AG20443 (cell line): ENCODE measurements at places on chromosomes 11 and 22.

GRCh38 chr11:60910281-60910687, 3.7 kb upstream of the TMEM109 start:
- DNase-seq: no peak

GRCh38 chr22:49735901-49736421, 91.7 kb downstream of the BRD1 start:
- DNase-seq: no peak

- DNase-seq: peak; percentile 45
Observed at GRCh38 chr11:94895971-94896370, 77.4 kb downstream of the CWC15 start.

GRCh38 chr22:21703684-21704316, 31.8 kb downstream of the YPEL1 start:
- DNase-seq: no peak

DNA sequence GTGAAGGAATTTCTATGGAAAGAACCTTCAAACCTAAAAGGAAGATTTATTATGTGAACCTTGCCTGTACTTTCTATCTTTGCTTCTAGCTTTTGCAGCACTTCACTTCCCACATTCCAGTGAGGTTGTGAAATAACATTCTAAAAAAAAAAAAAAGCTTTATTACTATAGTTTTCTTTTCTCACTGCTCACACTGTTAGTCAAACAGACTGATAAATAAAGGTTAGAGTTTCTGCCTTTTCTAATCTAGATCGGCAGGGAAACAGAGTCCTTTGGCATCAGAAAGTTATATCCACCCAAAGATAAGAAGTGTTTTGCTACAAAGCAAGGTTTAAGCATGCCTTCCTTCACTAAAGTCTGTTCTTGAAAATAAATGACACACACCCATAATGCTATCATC, 2.8 kb downstream of the AAMDC start:
- DNase-seq: peak; percentile 42

GRCh38 chr11:3905080-3905953, 49.9 kb downstream of the STIM1 start:
- DNase-seq: peak; percentile 86

- no peak for DNase-seq
Observed at GRCh38 chr22:40237241-40237640, 59.5 kb downstream of the TNRC6B start.

GRCh38 chr11:124920870-124921609, 2.0 kb downstream of the HEPN1 start:
- peak; percentile 76 for DNase-seq

GRCh38 chr11:116397602-116398084, 375.1 kb downstream of the BUD13 start:
- DNase-seq: no peak

- DNase-seq: no peak
Observed at GRCh38 chr22:28013611-28014010, 94.6 kb upstream of the PITPNB start.

DNA sequence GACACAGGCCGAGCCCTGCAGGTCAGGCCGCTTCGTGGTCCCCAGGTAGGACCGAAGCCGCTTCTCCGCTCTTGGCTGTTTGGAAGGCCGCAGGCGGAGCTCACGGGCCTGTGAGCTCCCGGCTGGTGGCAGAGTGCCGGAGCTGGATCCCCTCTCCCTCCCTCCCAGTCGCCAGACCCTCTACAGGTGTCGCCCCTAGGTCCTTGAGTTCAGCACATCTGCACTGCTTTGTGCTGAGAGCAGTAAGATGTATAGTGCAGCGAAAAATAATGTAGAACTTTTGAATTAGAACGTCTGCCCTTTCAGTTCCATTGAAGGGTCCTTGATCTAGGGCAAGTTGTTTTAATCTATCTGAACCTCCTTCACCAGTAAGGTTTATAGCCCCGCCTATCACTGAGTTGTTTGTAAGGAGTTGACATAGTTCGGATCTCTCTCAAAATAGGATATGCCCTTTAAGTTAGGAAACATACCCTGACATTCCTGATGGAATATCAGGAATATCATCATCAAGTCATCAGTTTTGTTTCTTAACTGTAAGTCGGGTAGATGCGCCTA, 419 bp downstream of the ANKRD49 start:
- DNase-seq: no peak

DNA sequence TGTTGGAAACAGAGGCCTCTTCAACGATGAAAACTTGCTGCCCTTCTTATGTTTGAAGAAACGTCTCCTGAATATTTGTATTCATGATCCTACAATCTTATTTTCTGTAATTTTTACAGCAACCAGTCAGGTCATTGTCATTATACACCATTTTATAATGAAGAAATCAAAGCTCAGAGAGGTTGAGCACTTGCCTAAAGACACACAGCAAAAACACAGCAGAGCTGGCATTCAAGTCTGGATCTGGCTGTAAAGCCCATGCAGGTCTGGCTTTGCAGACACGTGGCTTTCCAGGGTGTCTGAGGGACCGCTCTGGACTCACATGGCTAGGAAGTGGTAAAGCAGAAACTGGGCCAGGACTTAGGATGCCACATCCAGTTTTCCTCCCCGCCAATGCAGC, 15.8 kb upstream of the ALX4 start:
- no peak for DNase-seq

- no peak for DNase-seq
Observed at GRCh38 chr11:132674151-132674550, 858.1 kb downstream of the OPCML start.

GRCh38 chr11:107140983-107141382, 122.7 kb upstream of the GUCY1A2 start:
- DNase-seq: no peak

- no peak for DNase-seq
Observed at GRCh38 chr11:123576501-123576900, 77.9 kb downstream of the SCN3B start.

- no peak for DNase-seq
Observed at GRCh38 chr11:64753019-64753379, 6.8 kb downstream of the PYGM start.

- peak; percentile 51 for DNase-seq
Observed at GRCh38 chr11:132114185-132114584, 743.8 kb downstream of the NTM start.

DNA sequence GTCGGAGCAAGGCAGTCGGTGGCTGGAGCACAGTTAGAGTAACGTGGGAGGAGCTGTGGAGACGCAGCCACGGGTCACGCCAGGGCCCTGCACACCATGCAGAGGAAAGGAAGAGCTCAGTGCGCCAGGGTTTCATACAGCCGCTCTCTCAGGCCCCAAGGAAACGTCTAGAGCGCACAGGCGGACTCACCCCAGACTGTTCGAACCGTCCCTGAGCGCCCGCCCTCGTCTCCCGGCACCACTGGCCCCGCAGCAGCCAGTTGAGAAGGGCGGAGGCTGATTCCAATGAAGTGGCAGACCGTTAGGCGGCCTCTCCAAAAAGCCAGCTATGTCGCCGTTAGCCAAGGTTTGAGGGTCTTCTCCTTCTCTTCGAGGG, 483 bp upstream of the HYLS1 start:
- peak; percentile 56 for DNase-seq

GRCh38 chr11:62499944-62500649, 46.5 kb downstream of the AHNAK start:
- DNase-seq: no peak

GRCh38 chr22:36790648-36791047, 14.7 kb upstream of the IFT27 start:
- DNase-seq: no peak

- no peak for DNase-seq
Observed at GRCh38 chr11:47895035-47895434, 46.9 kb upstream of the NUP160 start.

- no peak for DNase-seq
Observed at GRCh38 chr11:69178819-69179482, 23.2 kb downstream of the SMIM38 start.

DNA sequence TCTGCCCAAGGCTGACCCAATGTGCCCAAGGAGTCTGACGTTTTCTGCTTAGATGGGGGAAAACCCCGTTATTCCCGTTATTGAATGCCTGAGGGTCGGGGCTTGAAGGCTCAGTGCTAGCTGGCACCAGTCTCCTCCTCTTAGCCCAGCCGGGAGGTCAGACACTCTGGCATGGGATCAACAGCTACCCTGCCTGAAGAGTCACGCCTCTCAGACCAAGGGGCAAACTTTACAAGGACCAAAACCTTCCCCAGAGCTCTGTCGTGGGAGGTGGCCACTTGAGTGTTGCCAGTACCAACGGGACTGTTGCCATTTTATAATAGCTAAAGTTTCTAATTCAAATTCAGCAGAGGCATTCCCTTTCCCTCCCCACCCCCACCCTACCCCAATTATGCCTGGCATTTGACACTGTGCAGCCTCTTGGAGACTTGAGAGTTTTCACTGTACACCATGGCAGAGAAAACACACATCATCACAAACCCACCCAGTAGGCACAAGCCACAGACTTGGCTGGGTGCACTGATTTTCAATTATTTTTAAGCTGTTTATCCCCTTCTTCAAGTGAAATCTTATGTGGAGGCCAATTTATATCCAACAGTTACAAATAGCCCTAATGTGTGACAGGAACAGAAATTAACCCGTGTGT, 137.5 kb upstream of the SYT13 start:
- DNase-seq: no peak

DNA sequence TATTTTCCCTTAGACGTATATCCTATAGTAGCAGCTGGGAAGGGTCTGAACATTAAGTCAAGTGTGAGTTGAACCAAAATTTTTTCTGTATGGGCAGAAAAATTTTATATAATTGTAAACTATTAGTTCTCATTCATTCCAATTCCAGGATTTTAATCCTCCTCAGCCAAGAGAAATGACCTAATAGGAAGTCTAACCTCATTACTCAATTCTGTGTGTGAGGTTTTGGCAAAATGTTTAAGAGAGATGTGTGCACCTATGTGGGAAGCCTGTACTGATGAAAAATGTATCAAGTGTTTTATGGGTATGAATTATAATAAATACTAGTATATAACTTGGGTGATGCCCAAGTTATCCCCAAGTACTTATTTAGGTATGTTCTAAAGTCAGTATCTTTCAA, 311.6 kb upstream of the PITPNB start:
- DNase-seq: no peak

DNA sequence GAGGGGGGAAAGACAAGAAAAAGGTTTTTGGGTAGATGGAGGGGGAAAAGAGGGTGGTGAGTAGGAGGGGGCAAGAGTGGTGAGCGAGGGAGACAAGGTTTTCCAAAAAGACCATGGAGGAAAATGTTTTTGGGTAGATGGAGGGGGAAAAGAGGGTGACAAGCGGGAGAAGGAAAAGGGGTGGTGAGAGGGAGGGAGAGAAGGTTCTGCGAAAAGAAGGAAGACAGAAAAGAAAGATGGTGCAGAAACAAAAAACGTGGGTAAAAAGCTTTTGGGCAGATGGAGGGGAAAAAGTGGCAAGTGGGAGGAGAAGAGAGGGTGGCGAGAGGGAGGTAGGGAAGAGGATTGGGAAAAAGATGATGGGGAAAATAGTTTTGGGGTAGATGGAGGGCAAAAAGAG, 116.0 kb upstream of the SERPIND1 start:
- no peak for DNase-seq

GRCh38 chr22:20101638-20102037, 14.3 kb upstream of the RANBP1 start:
- no peak for DNase-seq

DNA sequence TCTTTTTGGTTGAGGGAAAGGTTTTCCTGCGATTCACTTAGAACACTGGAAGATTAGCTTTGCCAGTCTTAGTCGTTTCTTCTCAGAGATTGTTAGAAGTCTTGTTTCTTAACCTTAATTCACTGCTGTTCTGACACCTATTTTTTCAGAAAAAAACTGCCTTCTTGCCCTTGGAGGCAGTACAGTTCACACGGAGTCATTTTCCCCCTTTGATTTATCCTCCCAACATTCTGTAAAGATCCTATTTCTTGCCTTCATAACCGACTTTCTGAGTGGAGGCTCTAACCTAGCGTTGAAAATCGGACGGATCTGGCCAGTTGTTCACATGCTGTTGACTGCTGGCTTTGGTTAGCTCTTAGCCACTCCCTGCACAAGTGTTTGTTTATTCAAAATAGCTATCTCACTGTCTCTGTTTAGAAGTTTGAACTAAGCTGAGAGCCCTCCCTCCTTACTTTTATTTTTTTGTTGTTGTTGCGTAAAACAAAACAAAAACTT, 737 bp downstream of the BCL2L13 start:
- peak; percentile 70 for DNase-seq

DNA sequence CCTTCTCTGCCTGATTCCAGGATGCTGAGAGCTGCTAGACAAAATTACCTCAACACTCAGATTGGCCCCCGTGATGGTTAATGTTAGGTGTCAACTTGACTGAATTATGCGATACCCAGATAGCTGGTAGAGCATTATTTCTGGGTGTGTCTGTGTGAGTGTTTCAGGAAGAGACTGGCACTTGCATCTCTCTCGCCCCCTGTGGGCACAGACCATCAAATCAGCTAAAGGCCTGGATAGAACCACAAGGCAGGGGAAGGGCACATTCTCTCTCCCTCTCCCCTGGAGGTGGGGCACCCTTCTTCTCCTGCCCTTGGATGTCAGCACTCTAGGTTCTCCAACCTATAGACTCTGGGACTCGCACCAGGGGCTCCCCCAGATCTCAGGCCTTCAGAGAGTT, 79.7 kb downstream of the KIRREL3 start:
- no peak for DNase-seq

- DNase-seq: peak; percentile 39
Observed at GRCh38 chr22:46965555-46966494, 203.4 kb downstream of the TBC1D22A start.

DNA sequence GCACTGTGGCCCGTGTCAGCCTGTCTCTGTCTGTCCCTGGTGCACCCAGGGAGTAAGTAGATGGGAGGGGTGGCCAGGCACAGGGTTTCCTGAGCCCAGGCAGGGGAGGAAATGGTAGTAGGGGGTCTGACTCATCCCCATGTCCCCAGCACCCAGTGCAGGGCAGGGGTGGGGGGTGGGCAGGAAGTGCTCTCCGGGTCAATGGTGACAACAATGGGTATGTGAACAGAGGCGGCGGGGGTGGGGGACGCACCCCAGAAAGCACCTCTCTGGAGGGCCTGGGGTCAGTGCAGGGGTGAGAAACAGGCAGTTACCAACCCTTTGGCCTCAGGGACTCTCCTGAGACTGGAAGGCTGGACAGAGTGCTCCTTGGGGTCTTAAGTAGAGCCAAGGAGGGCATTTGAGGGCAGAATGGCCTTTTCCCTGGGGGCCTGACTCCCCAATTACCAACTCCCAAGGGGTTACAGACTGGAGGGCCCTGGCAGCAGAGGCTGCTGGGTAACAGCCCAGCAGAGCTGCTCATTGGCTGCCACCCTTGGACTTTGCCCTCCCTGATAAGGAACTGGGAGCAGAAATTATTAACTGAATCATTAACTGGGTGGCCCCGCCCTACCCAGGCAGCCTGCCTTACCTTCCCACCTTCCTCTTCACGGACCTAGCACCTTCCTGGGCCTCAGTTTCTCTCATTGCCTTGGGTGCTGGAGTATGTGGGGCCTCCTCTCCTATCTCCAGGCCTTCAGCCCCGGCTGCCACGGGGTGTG, 4.2 kb downstream of the MYRF start:
- no peak for DNase-seq

GRCh38 chr11:45213717-45214116, 67.3 kb downstream of the PRDM11 start:
- DNase-seq: no peak

GRCh38 chr11:119236490-119236889, 30.4 kb downstream of the CBL start:
- no peak for DNase-seq

GRCh38 chr11:16018931-16019330, 337.4 kb downstream of the SOX6 start:
- DNase-seq: no peak
